ENCODE measurements at places on chromosomes 1 and 21. TPM values are rescaled to one million over a fixed set of nuclear protein-coding genes. Genes with fewer than 3 reads are reported as not detected.

Gene RASSF5
- 5.4 TPM for total RNA-seq

GRCh38 chr1:229341774-229342655, 832 bp downstream of the CCSAP start:
- H3K36me3 ChIP-seq = no peaks in the 10 kb centered on the region
- peak overlapping the region; percentile 69 for H3K4me3 ChIP-seq
- H3K27me3 ChIP-seq = no peaks in the 10 kb centered on the region
- H3K27ac ChIP-seq = peak overlapping the region; percentile 64

DNA sequence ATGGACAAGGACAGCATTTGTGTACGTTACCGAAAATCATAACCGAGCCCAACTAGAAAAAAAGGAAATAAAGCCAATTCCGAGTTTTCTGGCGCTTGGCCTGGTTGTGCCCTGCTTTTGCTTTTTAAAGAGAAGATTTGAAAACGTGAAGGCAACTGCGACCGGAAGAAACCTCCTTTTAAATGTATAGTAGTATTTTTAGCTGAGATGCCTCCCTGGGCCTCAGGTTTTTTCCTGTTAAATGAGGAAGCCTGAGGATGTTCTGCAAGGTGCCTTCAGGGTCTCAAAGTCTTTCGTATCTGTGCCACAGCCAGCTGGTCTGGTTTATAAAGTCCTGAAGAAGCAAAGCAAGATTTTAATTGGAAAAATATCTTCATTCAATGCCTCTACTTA, 371 bp upstream of the ODF2L start:
- no peaks in the 10 kb centered on the region for H3K36me3 ChIP-seq
- peak overlapping the region; percentile 27 for H3K27ac ChIP-seq
- peak overlapping the region; percentile 82 for H3K4me3 ChIP-seq
- no peaks in the 10 kb centered on the region for H3K27me3 ChIP-seq
- no peak for DNase-seq
- peaks cover 14% of the 10 kb centered on the region for H3K4me1 ChIP-seq

Gene PAPPA2
- not detected for total RNA-seq

DNA sequence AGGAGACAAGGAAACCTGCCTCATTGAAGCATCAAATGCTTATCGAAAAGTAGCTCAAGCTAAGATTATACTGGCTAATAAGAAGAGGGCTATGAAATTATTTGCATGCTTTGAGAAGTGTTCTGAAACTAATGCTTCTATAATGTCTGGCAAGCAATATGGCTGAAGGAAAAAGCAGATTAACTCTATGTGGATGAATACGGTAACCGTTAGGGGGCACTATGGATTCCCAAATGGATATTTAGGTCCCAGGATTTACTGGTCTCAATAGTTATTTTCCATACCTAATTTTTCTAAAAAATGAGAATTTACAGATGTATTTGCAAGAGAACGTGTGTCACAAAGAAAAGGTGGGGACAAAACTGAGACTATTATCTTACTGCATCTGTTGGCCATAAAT, 34.6 kb upstream of the RRP15 start:
- H3K4me3 ChIP-seq = no peak overlapping the region
- no peaks in the 10 kb centered on the region for H3K27me3 ChIP-seq
- H3K4me1 ChIP-seq = no peaks in the 10 kb centered on the region
- H3K36me3 ChIP-seq = no peaks in the 10 kb centered on the region
- DNase-seq = no peak

Gene PBX1
- 29.6 TPM for total RNA-seq

DNA sequence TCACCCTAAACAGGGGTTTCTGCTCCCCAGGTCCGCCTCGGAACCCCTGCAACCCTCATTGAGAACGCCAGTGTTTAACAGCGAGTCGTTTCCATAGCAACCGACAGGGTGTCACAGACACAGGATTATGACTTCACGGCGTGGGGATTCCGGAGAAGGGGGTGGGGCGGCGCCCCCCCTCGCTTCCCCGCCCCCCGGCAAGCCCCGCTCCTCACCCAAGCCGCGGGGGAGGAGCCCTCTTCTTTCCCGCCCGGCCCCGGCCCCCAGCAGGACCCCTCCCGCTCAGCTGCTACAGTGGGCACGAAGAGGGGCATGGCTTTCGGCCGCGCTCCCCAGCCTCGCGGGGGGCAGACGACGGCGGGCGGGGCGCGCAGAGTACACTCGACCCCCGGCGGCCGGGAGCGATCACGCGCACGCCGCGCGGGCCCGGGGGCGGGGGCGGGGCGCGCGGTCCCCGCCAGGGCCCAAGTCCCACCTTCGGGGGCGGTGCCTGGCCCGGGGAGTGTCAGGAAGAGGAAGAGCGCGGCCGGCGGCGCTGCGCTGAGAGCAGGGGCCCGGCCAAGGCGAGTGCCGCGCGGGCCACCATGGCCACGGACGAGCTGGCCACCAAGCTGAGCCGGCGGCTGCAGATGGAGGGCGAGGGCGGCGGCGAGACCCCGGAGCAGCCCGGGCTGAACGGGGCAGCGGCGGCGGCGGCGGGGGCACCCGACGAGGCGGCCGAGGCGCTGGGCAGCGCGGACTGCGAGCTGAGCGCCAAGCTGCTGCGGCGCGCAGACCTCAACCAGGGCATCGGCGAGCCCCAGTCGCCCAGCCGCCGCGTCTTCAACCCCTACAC, at the start of gene EFHD2:
EFHD2 (plus strand) TSS at position 501 of the 835 bp plus-strand sequence; CDS start at position 585, 84 bp downstream.
- peaks cover 13% of the 10 kb centered on the region for H3K36me3 ChIP-seq
- H3K4me3 ChIP-seq = peak within 1 kb of the TSS; percentile 87
- H3K27ac ChIP-seq = peak within 1 kb of the TSS; percentile 66
- no peak for DNase-seq
- peaks cover 3% of the 10 kb centered on the region for H3K4me1 ChIP-seq
- no peaks in the 10 kb centered on the region for H3K27me3 ChIP-seq

- H3K36me3 ChIP-seq = no peaks in the 10 kb centered on the region
- no peak overlapping the region for H3K27ac ChIP-seq
- DNase-seq = no peak
- H3K4me3 ChIP-seq = no peak overlapping the region
- no peaks in the 10 kb centered on the region for H3K27me3 ChIP-seq
Measured at GRCh38 chr1:225899044-225899925, 10.3 kb upstream of the LEFTY1 start.

DNA sequence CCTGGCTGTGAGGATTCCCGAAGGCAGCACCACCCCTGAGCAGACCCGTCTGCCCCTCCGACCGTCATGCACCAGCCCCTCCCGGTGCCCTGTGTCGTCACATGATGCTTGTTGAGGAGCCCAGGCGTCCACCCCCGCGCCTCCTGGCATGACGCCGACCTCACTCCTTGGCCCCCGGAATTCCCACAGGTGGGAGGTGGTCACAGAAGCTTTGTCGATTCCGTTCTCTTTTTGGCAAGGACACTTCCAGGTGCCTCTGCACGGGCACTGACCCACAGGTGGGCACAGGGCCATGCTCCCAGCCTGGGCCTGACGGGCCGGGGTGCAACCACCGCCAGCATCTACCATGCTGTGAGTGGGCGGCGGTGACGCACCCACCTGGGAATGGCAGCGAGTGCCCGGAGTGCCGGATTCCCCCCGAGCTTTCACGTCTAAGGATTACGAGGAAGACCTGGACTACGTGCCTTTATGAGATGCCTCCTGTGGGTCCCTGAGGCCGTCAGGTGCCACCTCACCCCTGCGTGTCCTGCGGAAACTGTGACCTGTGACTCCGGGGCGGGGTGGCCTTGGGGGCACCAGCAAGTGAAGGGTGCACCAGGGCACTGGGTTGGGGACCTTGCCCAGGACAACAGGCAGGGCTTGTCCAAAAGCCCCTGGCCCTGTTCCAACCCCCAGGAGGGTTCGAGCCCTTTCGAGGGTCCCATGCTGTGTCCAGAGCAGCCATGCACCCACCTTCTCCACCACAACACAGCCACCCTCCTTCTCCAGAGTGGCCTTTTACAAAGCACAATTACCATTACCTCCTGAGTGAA, 31.4 kb upstream of the COL6A1 start:
- H3K27me3 ChIP-seq = no peaks in the 10 kb centered on the region
- no peak for DNase-seq
- H3K4me3 ChIP-seq = no peak overlapping the region
- peak overlapping the region; percentile 10 for H3K27ac ChIP-seq
- no peaks in the 10 kb centered on the region for H3K36me3 ChIP-seq

Gene LSS
- 44.7 TPM for total RNA-seq

GRCh38 chr1:1941211-1941841, 22.2 kb upstream of the TMEM52 start:
- H3K27me3 ChIP-seq = no peaks in the 10 kb centered on the region
- no peak overlapping the region for H3K27ac ChIP-seq
- no peaks in the 10 kb centered on the region for H3K4me1 ChIP-seq
- DNase-seq = no peak
- H3K4me3 ChIP-seq = no peak overlapping the region
